ENCODE measurements at places on chromosomes 3 and 15. TPM values are rescaled to one million over a fixed set of nuclear protein-coding genes. Genes with fewer than 3 reads are reported as not detected.

ACTRT3 gene
- polyA plus RNA-seq: 1.5 TPM

GOLGA8R gene
- 2.6 TPM for polyA plus RNA-seq

COL8A1 gene
- 8.0 TPM for polyA plus RNA-seq

KLHL6 gene
- 2.7 TPM for polyA plus RNA-seq

LAMB2 gene
- 408 TPM for polyA plus RNA-seq

ECE2 gene
- 0.43 TPM for polyA plus RNA-seq

P3H2 gene
- polyA plus RNA-seq: 19.6 TPM

FAM174B gene
- polyA plus RNA-seq: 15.5 TPM

- no peak for DNase-seq
These were observed 20.8 kb upstream of the ALAS1 start for GRCh38 chr3:52176951-52177700.

- DNase-seq: no peak
These were observed 30.5 kb downstream of the RFTN1 start for GRCh38 chr3:16482770-16483531.

DNA sequence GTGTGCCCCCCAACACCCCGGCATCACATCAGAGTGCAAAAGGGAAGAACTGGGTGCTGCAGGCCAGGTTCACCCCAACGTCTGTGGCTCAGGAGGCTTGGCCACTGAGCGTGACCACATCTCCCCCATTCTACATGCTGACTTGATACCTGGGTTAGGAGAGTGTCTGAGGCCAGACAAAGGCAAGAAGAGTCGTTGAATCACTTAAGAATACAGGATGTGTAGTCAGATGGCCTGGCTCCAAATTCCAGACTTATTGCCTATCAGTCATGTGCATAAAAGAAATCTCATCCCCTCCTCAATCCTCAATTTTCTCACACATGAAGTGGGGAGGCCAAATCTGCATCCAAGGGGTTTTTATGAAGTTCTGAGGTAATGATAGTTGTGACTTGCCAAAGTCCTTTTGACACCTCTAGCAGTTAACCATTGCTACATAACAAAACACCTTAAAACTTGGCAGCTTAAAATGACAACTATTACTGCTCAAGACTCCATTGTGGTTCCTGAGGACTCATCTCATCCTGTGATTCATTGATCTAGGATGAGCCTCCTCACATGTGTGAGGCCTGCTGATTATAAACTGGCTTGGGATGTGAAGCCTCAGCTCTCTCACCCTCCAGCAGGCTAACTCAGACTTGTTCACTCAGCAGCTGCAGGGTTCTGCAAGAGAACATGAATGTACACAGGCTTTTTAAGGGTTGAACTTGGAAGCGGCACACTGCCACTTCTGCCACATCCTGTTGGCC lies 138.8 kb upstream of the TLE3 start:
- no peak for DNase-seq

DNA sequence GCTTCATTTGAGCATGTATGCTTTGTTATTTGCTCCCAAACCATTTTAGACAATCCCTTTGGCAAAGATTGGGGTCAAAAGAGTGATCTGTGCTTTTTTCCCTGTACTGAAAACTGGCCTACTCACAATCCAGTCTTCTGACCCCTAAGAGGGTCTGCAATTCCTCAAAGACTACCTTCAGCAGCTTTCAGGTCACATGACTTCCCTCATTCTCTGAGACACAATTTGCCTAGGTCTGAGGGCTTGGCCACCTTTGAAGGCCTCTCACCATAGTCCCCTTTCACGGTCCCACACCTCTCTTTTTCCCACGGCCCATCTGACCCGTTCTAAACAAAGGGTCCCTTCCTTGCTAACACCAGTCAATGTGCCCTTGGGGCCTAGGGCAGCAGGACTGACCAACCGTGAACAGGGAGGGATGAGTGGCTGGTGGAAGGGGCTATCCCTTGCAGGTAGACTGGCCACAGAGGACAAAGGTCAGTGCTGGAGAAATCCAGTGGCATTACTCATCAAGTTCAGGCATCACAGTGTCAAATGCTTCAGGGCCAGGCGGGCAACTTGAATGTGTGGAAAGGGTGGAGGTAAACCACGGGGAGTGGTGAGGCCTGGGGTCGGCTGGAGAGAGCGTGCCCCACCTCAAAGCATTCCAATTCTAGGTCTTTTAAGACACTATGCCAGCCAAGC lies 10.8 kb downstream of the RASL12 start:
- DNase-seq: no peak

- DNase-seq: no peak
These were observed 533.1 kb upstream of the CBLB start for GRCh38 chr3:106401666-106402490.

DNA sequence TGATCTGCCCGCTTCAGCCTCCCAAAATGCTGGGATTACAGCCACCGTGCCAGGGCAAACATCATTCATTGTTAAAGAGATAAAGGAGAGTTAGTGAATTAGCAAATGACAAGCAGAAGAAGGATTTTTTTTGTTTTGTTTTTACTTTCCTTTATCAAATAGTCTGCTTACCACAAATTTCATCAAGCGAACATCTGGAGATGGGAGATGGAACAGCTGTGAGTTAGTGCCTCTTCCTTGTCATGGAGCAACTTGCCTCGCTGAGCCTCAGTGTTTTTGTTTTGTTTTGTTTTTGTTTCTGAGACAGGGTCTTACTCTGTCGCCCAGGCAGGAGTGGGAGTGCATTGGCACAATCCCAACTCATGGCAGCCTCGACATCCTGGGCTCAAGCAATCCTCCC lies 15.9 kb downstream of the ZNF860 start:
- DNase-seq: no peak

GRCh38 chr3:191217301-191217700 lies 18.3 kb downstream of the OSTN start:
- DNase-seq: no peak

GRCh38 chr15:90044191-90044590 lies 43.1 kb downstream of the ZNF710 start:
- no peak for DNase-seq

- DNase-seq: no peak
These were observed 82.0 kb upstream of the WNT5A start for GRCh38 chr3:55569033-55569599.

DNA sequence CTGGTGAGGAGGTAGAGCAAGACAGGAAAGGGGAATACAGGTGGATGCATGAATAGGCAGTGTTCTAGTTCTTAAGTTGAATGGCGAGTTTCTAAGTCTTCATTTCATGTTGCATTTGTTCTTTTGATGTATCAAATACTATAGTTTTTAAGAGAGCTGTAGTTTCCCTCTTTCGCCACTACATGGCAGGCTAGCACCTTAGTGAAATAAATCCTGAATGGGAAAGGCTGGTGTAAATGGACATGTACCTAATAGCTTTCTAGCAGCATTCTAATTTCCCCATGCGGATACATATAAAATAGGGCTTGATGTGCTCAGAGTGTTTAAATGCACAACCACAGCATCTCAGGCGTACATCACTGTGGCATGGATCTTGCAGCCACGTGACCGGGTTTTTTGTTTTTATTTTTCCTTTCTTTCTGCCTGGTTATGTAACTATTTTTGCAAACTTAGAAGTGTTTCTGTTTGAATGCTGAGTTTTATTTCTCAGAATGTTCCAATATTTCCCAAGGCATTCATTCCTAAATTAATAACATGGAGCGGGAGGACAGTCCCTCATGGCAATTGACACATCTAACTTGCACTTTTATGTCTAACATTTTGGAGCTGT lies 23.5 kb upstream of the CLN6 start:
- DNase-seq: no peak

GRCh38 chr3:184277366-184277765 lies 1.5 kb downstream of the ECE2 start:
- DNase-seq: no peak

DNA sequence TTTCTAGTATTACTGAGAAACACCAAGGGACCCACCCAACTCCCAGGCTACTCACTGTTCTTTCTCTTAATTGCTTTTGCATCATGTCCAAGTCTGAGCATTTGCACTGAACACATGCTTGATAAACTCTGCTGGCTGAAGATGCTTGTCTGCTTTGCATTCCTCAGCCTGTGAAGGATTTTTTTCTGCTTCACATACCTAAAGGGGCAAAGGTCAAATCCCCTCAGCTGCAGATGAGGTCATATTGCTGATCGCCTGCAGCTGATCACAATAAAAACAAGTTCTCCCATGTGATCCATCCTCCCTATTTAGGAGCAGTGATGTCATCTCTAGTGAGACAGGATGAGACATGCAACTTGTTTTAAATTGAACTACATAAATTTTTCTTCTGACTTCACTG lies 84.6 kb upstream of the DCBLD2 start:
- no peak for DNase-seq

- DNase-seq: no peak
These were observed 86.3 kb downstream of the SH3GL3 start for GRCh38 chr15:83533410-83533962.

GRCh38 chr15:90650956-90651689 lies 66.0 kb upstream of the BLM start:
- no peak for DNase-seq

- no peak for DNase-seq
These were observed 13.2 kb downstream of the PFKFB4 start for GRCh38 chr3:48543271-48543866.

GRCh38 chr3:14335774-14336748 lies 66.3 kb upstream of the SLC6A6 start:
- DNase-seq: no peak

GRCh38 chr3:42300013-42300412 lies 34.0 kb upstream of the CCK start:
- DNase-seq: no peak

DNA sequence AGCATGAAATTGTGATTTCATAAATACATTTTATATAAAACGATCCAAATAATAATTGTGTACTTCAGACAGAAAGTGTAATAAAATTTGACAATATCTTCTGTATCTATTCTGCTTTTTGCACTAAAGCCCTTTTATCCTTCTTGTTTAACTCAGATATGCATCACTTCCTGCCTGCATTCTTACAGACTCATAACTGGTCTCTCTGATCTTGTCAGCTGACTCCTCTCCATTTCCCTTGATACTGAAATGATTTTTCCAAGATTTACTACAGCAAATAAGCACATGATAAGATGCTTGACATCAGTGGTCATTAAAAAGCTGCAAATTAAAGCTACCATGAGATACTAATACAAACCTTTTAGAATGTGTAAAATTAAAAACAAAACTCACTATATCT lies 25.3 kb upstream of the SI start:
- DNase-seq: no peak

GRCh38 chr3:102532901-102533300 lies 98.1 kb downstream of the ZPLD1 start:
- DNase-seq: no peak

- no peak for DNase-seq
These were observed 43.7 kb upstream of the MAPKBP1 start for GRCh38 chr15:41730543-41730942.

DNA sequence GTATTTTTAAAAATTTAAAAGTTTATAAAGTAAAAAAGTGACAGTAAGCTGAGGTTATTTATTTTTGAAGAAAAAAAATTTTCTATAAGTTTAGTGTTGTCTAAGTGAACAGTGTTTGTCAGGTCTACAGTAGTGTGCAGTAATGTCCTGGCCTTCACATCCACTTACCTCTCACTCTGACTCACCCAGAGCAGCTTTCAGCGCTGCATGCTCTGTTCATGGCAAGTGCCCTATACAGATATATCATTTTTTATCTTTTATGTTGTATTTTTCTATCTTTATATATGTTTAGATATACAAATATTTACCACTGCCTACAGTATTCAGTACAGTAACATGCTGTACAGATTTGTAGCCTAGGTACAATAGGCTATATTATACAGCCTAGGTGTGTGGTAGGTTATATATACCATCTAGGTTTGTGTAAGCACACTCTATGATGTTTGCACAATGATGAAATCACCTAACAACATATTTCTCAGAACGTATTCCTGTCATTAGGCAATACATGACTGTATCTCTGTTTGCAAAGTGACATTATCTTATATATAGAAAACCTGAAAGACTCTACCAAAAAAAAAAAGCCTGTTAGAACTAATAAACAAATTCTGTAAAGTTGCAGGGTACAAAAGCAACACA lies 75.9 kb upstream of the TMC3 start:
- no peak for DNase-seq

- no peak for DNase-seq
These were observed 143.5 kb downstream of the NFKBIZ start for GRCh38 chr3:101992863-101993262.

Measured in ovary (tissue), 10 donors.